Hippocampal formation (tissue), 2 donors: ENCODE measurements at places on chromosomes 11 and 22.

GRCh38 chr11:12692229-12693075 lies 18.2 kb downstream of the TEAD1 start:
- peak; percentile 26 for DNase-seq

- DNase-seq, result no peak
Observed at GRCh38 chr22:38935023-38935422, 22.4 kb upstream of the APOBEC3A start.

GRCh38 chr11:130102301-130103249 lies 32.9 kb downstream of the APLP2 start:
- no peak for DNase-seq

GRCh38 chr11:26622181-26622580 lies 50.1 kb upstream of the MUC15 start:
- no peak for DNase-seq

DNA sequence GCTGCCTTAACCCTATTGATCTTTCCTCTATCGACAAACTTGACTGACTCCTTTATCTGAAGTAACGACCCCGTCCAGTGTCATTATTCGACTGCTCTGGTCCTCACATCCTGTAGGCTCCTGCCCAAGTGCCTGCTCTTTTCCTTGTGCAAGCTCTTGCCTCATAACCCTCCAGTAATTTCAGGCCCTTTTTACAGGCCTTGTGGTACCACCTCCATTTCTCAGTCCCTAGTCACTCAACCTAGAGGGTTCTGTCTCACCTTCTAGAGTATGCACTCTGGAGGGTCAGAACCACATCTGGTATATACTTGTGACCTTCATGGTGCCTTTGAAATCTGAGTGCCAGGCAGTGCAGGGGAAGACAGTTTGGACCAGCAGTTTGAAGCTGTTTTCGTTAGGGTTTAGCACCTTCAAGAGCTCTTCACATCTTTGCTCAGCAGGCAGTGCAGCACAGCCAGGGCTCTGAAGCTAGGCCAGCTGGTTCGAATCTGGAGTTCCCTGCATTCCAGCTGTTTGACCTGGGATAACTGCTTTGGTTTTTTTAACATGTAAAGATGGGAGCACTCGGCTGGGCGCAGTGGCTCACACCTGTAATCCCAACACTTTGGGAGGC lies 11.2 kb downstream of the SNRPD3 start:
- no peak for DNase-seq

DNA sequence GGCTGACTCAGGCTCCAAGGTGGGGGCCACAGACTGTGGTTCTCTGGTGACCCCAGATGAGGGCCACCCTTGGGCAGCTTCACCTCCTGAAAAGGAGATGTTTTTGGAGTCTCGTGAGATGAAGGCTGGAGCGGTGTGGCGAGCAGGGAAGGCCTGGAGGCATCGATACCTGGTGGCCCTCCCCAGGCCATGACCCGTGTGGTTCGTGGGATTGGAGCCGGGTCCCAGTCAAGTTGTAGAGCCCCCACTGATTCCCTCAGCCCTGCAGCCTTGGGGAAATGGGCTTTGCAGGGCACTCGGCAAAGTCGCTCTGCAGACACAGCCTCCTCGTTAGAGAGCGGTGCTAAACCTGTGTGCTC lies 1083.4 kb downstream of the BRD1 start:
- no peak for DNase-seq

DNA sequence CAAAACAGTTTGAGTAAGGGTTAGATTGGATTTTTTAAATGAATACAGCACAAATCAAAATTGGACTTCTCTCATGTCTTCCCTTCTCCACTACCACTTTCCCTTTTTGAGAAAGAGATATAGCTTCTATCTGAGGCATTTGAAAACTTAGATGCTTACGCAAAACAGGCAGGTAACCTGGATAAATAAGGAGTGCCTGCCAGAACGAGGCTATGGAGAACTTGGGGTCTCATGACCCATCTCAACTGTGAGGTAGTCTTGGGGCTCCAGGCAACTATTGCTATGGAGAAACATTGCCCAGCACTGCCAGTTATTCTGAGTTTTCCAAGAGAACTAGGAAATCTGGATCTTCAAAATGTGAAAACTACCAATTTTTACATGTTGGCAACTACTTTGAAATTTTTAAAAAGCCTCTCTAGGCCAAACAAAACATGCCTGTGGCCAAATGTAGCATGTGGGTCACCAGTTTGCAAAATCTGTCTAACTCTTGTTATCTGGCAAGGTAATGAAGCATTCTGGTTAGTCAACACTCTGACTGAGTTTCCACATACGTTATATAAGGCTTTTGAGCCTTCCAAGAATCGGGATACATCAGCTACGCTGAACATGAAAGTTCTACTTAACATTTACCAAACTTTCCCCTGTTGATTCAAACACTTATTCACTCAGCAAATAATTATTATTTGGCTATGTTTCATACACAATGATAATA lies 752.7 kb downstream of the KCNA4 start:
- DNase-seq, result no peak

- DNase-seq, result no peak
Observed at GRCh38 chr11:130023204-130023603, 20.6 kb upstream of the PRDM10 start.

DNA sequence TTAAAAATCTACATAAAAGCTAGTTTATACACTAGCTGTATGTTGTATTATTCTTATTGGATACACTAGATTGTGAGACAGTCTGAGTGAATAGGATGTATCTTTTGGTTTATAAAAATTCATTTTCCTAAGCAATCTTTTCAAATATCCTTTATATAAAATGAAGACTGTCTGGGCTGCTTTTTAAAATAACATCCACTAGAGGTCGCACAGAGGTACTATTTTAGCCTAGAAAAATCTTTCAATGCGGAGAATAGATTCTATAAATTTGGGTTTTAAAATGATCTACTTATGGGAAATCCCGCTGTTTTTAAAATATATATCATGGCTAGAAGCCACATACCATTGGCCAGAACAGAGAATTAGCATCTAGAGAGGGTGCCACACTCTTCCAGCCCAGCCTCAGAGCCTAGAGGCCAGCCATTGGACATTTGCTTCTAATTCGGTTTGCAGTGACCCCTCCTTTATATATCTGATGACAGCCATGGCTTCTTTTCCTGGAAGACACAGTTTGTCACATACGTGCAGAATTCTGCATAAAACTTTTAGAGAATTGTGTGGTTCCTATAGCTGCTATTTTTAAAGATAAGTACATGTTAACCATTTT lies 7.3 kb downstream of the C11orf97 start:
- DNase-seq, result no peak
